CD4-positive, alpha-beta T cell treated with Interleukin-4 for 4 hours (primary cell): ENCODE measurements at places on chromosomes 7 and 10.

GRCh38 chr7:95469848-95470247 lies 15.9 kb upstream of the ASB4 start:
- DNase-seq, result no peak

DNA sequence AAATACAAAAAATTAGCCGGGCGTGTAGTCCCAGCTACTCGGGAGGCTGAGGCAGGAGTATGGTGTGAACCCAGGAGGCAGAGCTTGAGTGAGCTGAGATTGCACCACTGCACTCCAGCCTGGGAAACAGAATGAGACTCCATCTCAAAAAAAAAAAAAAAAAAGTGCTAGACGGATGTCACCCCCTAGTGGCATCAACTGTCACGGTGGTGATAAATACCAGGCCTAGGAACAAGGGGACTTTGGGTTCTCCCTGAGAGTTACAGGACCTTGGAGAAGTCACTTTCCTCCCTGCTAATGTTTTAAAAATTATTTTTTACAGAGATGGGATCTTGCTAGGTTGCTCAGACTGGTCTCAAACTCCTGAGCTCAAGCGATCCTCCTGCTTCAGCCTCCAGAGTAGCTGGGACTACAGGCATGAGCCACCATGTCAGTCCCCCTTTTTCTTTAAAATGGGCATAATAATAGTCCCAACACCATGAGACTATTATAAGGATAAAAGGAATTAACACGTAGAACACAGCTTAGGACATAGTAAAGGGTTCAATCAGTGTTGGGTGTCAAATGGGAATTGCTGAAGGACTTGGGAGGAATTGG lies 2.6 kb upstream of the TMEM130 start:
- DNase-seq, result peak; percentile 27

DNA sequence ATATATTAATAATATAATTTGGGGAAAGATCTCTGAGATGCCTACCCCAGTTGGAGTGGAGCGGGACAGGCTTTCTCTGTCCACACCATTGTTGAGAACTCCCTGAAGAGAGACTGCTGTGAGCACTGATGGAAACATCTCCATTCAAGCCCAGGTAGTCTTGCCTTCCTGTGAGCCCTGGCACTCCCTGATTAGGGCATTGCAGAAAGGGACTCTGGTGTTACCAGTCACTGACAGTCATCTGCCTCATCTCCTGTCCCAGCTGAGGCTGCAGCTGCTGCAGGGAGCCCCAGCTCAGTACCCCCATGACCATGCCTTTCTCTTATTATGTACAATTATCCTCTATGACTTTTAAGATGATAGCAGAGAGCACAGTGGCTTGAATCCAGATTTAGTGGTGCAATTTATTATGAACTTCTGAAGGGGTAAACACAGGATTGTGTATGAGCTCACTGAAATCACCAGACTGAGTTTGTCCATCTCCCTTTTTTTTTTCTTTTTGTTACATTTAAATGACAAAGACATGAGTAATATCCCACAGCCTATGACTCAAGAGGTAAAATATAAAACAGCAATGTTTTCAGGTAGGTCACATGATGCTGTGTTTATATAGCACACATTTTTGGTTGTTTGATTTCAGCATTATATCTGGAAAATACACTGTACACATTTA lies 236.9 kb downstream of the SLC25A13 start:
- DNase-seq, result no peak

GRCh38 chr10:56561336-56561735 lies 200.3 kb upstream of the ZWINT start:
- no peak for DNase-seq

- DNase-seq, result no peak
Measured at GRCh38 chr10:125802739-125803138, 20.3 kb downstream of the UROS start.

DNA sequence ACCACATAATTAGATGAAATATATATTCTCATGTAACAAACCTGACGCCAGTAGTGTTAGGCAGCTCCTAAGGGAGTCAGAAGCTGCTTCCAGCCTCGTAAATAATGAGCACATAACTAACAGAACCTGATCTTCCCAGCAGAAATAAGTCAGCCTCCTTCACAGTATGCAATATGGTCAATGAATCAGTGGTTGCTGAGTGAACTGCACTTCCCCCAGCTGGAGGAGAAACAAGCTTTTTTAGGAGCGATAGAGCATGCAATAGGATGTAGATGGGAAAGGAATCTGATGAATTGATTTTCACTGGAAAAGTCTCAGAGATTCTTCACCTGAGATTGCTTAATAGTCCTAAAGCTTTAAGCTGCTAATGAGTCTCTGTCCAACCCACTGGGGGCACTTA lies 337.2 kb upstream of the LRGUK start:
- DNase-seq, result no peak

DNA sequence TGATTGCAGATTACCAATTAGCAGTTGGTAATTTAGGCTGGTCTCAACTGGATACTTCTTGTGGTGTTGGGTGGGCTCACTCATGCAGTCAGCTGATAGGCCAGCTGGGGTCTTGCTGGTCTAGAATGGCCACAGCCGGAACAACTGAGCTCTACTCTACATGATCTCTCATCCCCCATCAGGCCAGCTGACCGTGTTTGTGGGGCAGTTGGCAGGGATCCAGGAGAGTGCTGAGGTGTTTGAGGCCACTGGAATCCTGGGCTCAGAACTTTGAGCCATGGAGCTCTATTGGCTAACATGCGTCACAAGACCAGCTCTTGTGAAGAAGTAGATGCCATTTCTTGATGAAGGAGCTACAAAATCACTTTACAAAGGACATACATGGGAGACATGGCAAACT lies 242.4 kb downstream of the GFRA1 start:
- DNase-seq, result no peak

DNA sequence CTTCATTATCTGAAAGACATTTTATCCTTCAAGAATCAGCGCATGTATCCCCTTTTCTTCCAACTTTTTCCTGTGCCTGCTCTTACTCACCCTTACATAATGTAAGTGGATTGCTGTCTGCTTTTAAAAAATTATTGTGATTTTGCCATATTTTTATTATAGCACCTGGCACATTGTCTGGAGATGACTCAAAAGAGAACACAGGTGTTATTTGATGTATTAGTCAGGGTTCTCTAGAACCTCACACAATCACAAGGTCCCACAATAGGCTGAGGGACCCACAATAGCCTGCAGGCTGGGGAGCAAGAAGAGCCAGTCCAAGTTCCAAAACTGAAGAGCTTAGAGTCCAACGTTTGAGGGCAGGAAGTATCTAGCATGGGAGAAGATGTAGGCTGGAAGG lies 390.0 kb downstream of the EXOC4 start:
- no peak for DNase-seq

DNA sequence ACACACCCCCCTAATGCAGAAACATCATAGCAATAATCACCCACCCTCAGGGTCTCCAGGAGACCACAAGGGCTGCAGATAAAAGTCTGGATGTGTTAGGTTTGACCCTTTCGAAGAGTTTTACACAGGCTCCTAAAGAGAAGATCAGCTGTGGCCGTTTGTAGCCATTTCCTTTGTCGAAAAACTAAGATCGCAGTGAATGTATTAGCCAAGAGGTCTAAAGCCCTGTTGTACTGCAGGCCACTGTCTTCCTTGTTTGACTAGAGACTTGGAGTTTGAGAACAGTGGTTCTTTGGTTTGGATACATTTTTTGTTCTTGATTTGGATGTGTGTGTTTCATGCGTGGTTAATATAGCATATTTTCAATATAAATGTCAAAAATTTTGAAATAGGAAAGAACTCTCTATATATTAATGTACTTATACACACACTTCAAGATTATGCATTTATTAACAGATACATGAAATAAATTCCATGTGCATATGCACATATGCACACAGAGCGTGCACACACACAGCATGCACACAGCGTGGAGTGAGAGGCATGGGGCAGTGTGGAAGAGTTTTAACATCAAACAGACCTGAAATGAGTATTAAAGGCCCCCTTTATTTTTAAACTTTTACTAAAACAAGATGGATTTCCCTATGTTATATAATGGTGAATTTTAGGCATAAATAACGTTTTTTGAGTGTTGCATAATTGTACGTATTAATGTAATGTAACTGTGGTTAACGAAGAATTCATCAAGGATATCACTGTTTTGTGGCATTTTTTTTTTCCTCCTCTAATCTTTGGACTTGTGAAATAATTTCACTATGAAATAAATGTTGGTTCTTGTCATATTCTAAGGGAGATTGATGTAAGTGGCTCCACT lies 2.2 kb downstream of the IKZF1 start:
- peak; percentile 48 for DNase-seq

DNA sequence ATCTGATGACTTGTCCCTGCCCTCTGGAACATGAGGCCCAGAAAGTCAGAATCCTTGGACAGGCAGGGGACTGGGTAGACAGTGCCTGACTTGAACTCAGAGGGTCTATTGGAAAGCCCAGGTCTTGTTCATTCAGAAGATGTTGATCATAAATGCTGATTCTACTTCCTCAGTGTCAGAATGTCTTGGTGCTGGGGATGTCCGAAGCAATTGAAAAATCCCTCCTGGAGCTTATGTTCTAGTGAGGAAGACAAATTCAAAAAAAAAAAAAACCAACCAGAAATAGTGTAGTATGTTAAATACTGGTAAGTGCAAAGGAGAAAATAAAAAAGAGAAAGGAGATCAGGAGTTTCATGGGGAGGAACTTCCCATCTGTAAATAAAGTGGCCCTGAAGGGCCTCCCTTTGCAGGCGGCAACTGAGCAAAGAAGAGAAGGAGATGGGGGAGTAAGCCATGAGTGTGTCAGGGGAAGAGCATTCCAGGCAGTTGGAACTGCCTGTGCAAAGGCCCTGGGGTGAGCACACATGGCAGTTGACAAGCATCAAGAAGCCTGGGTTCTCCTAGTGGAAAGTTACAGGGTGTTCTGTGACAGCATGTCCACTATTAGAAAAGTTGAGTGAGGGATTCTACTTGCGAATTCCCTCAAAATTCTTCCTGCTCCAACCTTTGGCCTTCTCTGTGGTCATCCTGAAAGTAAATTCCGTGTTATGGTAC lies 30.7 kb downstream of the TSPAN15 start:
- no peak for DNase-seq

DNA sequence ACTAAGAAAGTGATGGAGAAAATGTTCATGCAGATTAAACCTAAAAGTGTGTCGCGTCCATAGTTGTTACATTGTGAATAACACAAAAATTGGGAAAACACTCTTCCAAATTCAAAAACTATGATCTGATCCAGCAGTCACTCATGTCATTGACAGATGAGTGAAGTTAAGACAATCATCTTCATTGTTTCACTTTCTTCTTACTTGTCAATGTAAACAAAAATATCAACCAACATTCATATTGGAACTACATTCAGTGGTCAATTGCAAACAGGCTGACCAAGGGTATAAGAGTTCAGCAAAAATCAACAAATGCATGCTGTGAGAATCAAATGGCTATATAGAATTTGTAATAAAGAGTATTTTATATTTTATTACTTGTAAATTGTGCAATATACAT lies 1.8 kb downstream of the FRMPD2 start:
- no peak for DNase-seq
